ENCODE measurements at places on chromosomes 11 and 22. TPM values are rescaled to one million over a fixed set of nuclear protein-coding genes. Genes with fewer than 3 reads are reported as not detected.
A peak's percentile ranks its signal among the peaks of the same experiment; 100 is the strongest.

- H3K27me3 ChIP-seq: no peaks in the 10 kb centered on the region
- no peak for DNase-seq
- H3K4me1 ChIP-seq: no peaks in the 10 kb centered on the region
- no peak overlapping the region for H3K4me3 ChIP-seq
Observed at GRCh38 chr11:14417186-14417585, 58.2 kb upstream of the RRAS2 start.

GRCh38 chr11:43947815-43948214 lies 5.4 kb downstream of the C11orf96 start:
- peaks cover 3% of the 10 kb centered on the region for H3K4me1 ChIP-seq
- DNase-seq: peak; percentile 53
- no peak overlapping the region for H3K4me3 ChIP-seq
- H3K36me3 ChIP-seq: no peaks in the 10 kb centered on the region

GRCh38 chr22:20645954-20646353 lies 128.0 kb upstream of the SERPIND1 start:
- H3K36me3 ChIP-seq: no peaks in the 10 kb centered on the region
- H3K4me1 ChIP-seq: no peaks in the 10 kb centered on the region
- H3K27me3 ChIP-seq: no peaks in the 10 kb centered on the region
- H3K4me3 ChIP-seq: no peak overlapping the region
- no peak overlapping the region for H3K27ac ChIP-seq

DNA sequence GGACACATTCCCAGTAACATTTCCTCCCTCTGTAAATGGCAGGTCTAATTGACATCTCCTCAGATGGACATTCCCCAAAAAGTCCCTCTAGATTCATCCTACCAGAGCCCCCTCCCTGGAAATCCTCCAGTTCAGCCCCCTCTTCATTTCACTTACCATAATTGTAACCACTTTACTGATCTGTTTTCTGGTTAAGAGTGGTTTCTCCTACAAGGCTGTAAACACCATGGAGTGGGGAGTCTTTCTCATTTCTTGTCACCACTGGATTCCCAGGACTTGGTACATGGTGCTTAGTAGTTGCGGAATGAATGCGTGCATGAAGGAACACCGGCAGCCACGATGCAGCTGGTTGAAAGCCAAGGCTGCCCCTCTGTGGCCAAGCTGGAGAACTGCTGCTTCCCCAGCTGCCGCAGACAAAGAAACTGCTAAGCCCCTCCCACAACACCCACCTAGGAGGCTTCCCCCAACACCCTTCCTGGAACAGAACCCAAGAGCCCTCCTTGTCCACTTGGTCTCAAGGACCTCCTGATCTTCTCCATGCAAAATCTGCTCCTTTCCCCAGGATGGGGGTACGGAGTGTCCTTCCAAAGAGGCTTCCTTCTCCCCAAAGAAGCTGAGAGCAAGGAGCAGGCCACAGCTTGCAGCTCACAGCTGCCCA lies 18.6 kb upstream of the SCARF2 start:
- H3K4me3 ChIP-seq: no peak overlapping the region
- H3K27ac ChIP-seq: no peak overlapping the region
- DNase-seq: peak; percentile 79
- no peaks in the 10 kb centered on the region for H3K27me3 ChIP-seq
- H3K4me1 ChIP-seq: no peaks in the 10 kb centered on the region

GRCh38 chr11:23976841-23977271 lies 520.0 kb upstream of the LUZP2 start:
- H3K36me3 ChIP-seq: no peaks in the 10 kb centered on the region
- H3K4me1 ChIP-seq: no peaks in the 10 kb centered on the region
- no peak for DNase-seq
- H3K27ac ChIP-seq: no peak overlapping the region
- H3K4me3 ChIP-seq: no peak overlapping the region

- no peak overlapping the region for H3K27ac ChIP-seq
- no peaks in the 10 kb centered on the region for H3K36me3 ChIP-seq
- H3K4me3 ChIP-seq: no peak overlapping the region
- H3K4me1 ChIP-seq: no peaks in the 10 kb centered on the region
Observed at GRCh38 chr22:32509045-32509444, 34.4 kb downstream of the FBXO7 start.

- H3K36me3 ChIP-seq: no peaks in the 10 kb centered on the region
- H3K27ac ChIP-seq: peak overlapping the region; percentile 69
- no peaks in the 10 kb centered on the region for H3K27me3 ChIP-seq
- DNase-seq: no peak
- H3K4me3 ChIP-seq: no peak overlapping the region
- H3K4me1 ChIP-seq: no peaks in the 10 kb centered on the region
Observed at GRCh38 chr11:116984589-116984988, 113.6 kb downstream of the SIK3 start.

GRCh38 chr11:43916621-43917020 lies 25.8 kb upstream of the C11orf96 start:
- no peak for DNase-seq
- H3K4me1 ChIP-seq: peaks cover 18% of the 10 kb centered on the region
- no peak overlapping the region for H3K4me3 ChIP-seq
- peak overlapping the region; percentile 9 for H3K27ac ChIP-seq

DNA sequence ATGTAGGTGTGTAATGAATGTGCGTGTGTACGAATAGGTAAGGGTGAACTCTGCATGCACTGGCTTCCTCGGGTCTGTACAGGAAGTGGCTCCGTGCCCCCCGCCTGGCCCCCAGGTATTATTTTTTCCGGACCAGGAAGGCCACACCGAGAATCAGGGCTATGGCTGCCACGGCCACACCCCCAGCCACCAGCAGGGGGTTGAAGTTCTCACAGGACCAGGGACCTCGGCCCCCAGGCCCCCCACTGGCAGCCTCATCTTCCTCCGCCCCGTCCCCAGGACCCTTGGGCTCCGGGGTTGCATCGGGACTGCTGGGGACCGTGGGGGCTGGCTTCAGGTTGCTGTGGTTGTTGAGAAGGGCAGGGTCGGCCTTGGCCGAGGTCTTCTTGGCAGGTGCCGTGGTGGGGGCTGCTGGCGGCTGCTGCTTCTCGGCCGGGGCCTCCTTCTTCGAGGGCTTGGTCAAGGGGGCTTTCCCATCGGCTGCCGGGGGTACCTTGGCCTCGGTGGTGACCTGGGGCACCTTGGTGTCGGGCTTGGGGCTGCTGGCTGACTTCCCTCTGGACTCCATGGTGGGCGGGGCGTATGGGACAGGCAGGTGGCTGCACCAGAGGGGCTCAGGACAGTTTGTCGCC lies 1.8 kb downstream of the CEND1 start:
- no peaks in the 10 kb centered on the region for H3K36me3 ChIP-seq
- no peak overlapping the region for H3K27ac ChIP-seq
- H3K4me3 ChIP-seq: no peak overlapping the region
- DNase-seq: no peak

DNA sequence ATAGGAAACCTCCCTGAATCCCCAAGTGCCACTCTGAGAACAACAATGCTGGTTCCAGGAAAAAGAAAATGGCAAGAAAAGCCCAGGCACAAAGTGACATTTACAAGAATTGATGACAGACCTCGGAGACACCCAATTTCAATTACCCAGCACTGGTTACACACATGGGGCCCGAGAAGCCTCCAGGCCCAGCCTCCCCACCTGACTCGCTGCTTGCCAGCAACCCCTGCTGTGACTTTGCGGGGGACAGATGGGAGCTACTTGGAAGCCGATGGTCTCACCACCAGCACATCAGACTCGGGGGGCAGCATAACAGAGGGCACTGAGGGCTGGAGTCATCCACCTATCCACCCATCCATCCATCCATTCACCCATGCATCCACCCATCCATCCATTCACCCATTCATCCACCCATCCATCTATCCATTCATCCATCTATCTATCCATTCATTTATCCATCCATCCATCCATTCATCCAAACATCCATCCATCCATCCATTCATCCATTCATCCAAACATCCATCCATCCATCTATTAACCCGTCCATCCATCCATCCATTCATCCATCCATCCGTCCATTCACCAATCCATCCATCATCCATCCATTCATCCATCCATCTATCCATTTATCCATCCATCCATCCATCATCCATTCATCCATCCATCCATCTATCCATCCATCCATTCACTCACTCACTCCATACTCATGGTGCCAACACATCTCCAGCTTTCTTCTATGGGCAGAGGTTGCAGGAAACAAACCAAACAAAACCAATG lies 567.6 kb downstream of the BRD1 start:
- no peak overlapping the region for H3K27ac ChIP-seq
- H3K4me1 ChIP-seq: no peaks in the 10 kb centered on the region
- no peak for DNase-seq
- H3K36me3 ChIP-seq: no peaks in the 10 kb centered on the region

DNA sequence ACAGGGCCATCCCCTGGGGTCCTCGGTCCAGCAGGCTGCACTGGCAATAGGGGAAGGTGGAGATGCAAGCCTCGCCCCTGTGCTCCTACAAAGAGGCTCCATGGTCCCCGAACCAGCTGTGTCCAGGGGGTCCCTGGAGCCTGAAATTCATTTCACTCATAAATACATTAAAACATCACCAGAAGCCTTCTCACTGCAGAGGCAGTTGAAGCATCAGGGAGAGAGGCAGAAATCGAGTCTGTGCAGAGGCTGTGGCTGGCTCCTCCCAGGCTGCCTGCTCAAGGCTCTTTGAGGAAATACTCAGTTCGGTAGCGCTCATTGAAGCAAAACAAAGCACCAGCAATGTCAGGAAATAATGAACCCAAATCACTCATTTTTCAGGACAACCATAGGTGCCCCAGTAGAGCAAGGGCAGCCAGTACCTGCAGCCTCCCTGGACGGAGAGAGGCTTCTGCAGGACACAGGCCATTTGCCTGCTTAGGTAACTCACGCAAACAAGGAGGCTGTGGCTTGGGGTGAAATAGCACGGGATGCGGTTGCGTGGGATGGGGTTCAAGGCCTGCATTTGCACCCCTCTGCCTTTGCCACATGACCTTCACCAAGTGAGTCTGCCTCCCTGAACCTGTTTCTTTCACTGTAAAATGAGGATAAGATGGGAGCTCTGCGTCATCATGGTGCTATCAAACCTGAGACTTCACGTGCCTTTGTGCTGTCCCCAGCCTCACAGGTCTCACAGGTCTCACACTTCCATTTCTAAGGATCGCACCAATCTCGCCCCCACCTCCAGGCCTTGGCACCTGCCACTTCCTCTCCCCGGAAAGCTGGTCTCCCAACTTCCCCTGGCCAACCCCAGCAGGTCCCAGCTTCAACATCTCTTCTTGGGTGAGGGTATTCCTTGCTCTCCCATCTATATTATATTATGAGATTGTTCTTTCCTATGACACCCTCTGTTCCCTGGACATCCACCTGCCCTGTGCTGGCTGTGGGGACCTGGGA lies 84.3 kb upstream of the SHISAL1 start:
- no peak overlapping the region for H3K4me3 ChIP-seq
- no peaks in the 10 kb centered on the region for H3K27me3 ChIP-seq
- H3K27ac ChIP-seq: no peak overlapping the region
- no peaks in the 10 kb centered on the region for H3K4me1 ChIP-seq
- DNase-seq: peak; percentile 8
- no peaks in the 10 kb centered on the region for H3K36me3 ChIP-seq

GRCh38 chr11:69339041-69339733 lies 45.2 kb downstream of the MYEOV start:
- H3K27me3 ChIP-seq: no peaks in the 10 kb centered on the region
- no peak overlapping the region for H3K27ac ChIP-seq
- no peaks in the 10 kb centered on the region for H3K4me1 ChIP-seq
- H3K4me3 ChIP-seq: no peak overlapping the region

DNA sequence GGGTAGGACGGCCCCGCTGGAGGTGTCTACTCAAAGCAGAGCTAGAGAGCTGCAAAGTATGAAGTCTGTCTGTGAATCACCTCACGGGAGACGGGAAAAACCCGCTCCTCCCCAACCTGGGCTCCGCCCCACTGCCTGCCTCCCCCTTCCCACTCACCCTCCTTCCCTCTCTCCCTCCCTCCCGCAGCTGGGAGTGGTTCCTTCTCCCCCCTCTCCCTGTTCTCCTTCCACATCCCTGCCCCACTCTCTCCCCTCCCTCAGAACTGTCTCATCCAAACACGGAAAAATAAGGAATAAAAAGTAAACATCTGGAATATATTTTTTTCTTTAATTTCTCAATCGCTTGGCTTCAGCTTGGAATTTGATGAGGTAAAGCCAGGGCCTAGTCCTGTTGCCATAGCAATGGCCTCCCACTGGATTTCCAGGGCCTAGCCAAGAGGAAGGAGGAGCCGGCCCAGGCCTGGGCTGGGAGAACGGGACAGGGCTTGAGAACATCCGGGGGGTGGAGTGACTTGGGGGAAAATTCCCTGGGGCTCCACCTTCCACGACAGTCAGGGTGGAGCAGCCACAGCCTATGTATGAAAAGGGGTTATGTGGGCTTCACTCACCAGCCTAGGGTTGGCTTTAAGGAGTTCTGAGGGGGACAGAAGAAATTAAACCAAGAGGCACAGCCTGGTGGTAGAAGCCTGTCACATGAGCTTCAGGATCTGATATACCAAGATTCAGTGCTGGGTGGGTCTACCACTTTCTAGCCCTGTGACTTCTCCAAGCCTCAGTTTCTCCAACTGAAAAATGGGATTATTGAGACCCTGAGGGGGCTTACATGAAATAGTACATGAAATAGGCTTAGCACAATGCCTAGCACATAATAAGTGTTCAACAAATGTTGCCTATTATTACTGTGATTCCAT lies 2.2 kb downstream of the TNKS1BP1 start:
- H3K4me1 ChIP-seq: peaks cover 27% of the 10 kb centered on the region
- H3K27ac ChIP-seq: peak overlapping the region; percentile 98
- H3K36me3 ChIP-seq: no peaks in the 10 kb centered on the region
- peak; percentile 96 for DNase-seq
- H3K4me3 ChIP-seq: peak overlapping the region; percentile 97

GRCh38 chr11:114269498-114269897 lies 26.7 kb upstream of the NNMT start:
- H3K4me1 ChIP-seq: no peaks in the 10 kb centered on the region
- H3K27ac ChIP-seq: no peak overlapping the region
- no peaks in the 10 kb centered on the region for H3K36me3 ChIP-seq
- H3K4me3 ChIP-seq: no peak overlapping the region
- H3K27me3 ChIP-seq: no peaks in the 10 kb centered on the region

GRCh38 chr11:68934666-68935065 lies 31.0 kb downstream of the IGHMBP2 start:
- H3K4me1 ChIP-seq: no peaks in the 10 kb centered on the region
- no peaks in the 10 kb centered on the region for H3K27me3 ChIP-seq
- H3K27ac ChIP-seq: peak overlapping the region; percentile 67
- DNase-seq: no peak
- no peaks in the 10 kb centered on the region for H3K36me3 ChIP-seq
- H3K4me3 ChIP-seq: no peak overlapping the region

Gene PARVA
- total RNA-seq: 74.3 TPM

Gene UBQLN3
- total RNA-seq: 1.5 TPM

Gene NTM
- total RNA-seq: not detected

Measured in uterus (tissue), 4 donors.